ENCODE measurements at places on chromosomes 5 and 9.

DNA sequence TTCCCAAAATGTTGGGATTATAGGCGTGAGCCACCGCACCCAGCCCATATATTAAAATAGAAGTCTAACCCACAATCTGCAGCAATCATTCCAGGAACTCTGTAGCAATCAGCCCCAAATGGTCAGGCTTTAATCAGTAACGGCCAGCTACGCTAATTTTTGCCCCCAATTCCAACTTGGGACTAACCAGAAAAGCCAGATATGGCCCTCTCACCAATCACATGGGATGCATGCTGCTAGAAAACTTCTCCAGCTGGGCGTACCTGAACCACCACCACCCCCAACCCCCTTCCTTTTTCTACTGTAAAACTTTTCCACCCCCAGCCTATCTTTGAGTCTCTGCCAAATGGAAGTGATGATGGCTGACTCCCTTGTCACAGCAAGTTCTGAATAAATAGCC is 4.1 kb downstream of the SUSD1 start:
- no peak for DNase-seq

- no peak for DNase-seq
Measured at GRCh38 chr5:170266570-170267381, 30.8 kb downstream of the LCP2 start.

- no peak for DNase-seq
Measured at GRCh38 chr5:40233268-40233667, 446.4 kb upstream of the PTGER4 start.

- DNase-seq: no peak
Measured at GRCh38 chr5:17132444-17133083, 84.9 kb upstream of the BASP1 start.

DNA sequence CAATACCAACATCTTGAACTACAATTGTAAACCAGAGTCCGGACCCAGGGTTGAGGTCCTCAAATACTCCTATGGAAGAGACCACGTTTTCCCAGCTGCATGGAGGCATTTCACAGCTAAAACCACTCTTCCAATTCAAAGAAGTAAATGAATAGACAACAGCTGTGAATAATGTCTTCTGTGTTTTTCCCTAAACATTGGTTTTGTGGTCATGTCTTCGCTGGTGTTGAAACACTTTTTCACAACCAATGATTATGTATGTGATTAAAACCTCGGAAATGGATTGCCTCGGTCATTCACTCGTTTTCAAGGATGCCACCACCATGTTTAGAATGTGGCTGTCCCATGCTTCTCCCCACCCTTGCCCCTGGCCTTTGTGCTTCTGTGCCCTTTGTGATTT is 9.4 kb upstream of the TENT4A start:
- no peak for DNase-seq

DNA sequence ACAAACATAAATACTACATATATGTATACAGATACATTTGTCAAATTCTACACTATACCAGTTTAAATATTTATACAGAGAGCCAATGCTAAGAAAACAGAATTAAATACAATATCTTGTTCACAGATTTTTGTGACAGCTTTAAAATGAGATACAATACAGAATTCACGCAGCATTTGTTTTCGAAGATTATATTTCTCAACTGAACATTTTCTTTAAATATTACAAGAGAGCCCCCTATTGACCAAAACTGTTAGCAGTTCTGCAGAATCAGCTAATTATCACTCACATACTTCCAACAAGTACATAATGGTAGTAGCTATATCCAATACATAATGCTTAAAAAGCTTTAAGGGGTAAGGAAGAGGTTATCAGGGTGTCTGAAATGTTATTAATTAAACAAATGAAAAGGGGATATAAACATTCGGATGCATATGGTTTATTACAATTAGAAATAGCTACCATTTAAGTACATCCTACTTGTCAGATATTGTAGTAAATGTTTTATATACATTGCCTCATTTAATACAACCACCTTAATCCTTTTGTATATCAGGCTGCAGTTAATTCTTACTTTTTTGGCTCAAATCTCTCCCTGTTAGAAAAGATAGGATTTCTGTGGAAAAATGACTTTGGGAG is 31.7 kb downstream of the ZDHHC21 start:
- no peak for DNase-seq

Measured in activated CD8-positive, alpha-beta memory T cell treated with anti-CD3 and anti-CD28 coated beads for 48 hours (primary cell).